ENCODE measurements at places on chromosomes 2 and 18.

GRCh38 chr2:2146969-2147900 is 183.8 kb downstream of the MYT1L start:
- DNase-seq: no peak

- DNase-seq: no peak
These were observed 1.2 kb downstream of the CDH20 start for GRCh38 chr18:61334491-61334850.

GRCh38 chr2:168719446-168719845 is 83.0 kb upstream of the NOSTRIN start:
- no peak for DNase-seq

GRCh38 chr18:35247412-35248249 is 6.8 kb downstream of the ZNF397 start:
- no peak for DNase-seq

DNA sequence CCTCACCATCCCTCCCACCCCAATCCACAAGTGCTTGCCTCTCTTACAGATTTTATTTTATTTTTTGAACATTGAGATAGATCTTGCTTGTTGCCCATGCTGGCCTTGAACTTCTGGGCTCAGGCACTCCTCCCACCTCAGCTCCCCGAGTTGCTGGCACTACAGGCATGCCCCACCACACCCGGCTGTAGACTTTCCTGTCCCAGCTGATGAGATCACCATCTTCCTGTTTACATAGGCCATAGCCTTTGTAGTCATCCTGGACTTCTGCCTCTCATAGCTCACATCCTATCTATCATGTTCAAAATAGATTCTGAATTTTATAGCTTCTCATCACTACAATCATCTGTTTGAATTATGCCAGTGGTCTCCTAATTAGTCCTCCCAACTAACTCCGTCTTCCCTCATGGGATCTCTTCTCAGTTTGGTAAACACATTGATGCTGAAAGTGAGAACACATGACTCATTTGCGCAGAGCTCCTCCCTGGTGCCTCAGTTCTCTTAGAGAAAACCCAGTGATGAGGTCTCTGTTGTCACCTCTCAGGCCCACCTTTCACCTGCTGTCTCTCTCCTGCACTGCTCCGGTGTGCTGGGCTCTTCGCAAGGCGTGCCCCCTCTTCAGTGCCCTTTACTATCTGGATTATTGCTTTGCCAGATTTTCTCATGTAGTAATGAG is 243.0 kb downstream of the ZNF407 start:
- DNase-seq: no peak

DNA sequence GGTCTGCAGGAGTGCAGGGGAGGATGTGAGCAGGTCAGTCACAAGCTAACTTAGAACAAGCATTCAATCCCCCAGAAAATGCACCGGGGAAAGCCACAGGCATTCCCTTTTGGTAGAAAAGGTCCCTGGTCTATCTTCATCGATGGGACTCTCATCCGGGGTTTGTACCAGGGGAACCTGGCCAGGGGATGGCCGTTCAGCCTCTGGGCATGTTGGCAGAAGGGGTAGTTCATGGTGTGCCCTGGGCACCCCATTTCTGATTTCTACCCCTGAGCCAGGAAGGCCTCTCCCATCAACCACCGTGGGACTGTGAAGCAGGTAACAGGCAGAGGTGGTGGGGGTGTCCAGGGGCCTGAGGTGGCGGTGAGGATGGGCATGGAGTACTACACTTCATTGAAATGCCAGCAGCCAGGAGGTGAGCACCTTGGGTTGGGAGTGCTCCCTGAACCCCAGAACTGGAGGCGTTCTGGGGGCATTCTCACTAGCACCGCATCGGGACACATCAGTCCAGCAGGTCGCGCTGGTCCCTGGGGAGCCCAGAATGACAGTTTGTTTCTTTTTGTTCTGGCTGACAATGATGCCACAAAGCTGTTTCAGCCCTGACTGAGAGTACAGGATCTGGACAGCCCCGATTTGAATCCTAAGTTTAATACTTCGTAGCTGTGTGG is 172.3 kb downstream of the SMAD7 start:
- no peak for DNase-seq

DNA sequence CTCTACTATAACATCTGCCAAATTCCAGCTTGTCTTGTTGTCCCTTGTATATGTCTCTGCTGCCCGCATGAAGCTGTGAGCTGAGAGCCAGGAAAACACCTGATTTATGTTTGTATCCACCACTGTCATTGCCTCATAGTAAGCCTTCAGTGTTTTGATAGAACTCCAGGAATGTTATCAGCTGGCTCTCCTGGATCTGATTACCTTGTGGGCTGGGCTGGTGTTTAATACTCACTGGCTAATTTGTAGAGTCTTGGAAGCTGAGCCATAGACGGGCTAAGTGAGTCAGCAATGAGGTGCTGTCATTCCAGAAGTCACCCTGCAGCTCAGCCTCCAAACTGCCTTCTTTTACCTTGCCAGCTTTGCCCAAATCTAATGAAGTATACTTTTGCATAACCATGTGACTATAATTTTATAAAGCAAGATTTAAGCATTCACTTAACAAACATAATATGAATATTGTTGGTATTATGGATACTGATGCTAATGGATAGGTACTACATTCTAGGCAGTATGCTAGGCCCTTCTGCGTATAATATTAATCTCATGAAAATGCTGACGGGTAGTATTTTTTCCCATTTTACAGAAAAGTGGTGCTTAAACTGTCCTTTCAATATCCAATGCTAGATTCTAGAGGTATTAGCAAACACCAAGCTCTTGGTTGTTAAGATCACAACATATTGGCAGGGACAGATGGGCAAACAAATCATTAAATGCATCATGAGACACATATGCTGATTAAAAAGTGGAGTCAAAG is 62.7 kb upstream of the GATA6 start:
- DNase-seq: no peak

DNA sequence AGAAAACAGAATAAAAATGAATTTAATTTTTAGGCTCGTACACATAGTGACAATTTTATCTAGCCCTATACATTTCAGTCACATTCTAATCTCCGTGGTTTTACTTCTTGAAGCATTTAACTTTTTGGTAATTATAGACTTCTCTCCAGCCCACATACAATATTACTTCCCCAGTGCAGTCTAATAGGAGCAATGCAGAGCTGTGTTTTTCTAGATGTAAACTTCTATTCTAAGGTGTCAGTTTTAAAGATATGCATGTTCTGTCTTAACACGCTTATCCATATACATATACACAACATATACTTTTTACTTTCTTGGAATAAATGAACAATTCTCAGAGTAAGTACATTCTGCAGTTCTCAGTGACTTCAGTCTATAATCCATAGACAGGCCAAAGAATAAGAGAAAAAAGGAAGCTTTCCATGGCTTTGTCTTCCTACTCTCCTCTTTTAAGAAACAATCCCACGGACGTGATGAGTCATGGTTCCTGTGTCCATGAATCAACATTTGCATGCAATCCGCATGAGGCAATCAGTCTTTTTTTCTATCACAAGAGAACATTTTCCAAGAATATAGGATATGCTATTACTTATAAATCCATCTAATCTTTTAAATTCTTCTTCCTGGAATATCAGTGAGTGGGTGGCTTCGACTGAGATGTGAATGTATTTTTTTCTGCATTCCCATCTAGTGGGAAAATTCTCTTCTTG is 42.8 kb downstream of the CCDC102B start:
- no peak for DNase-seq

- peak; percentile 31 for DNase-seq
These were observed 852 bp downstream of the POLI start for GRCh38 chr18:54269893-54270844.

- DNase-seq: no peak
These were observed 131.7 kb downstream of the GCA start for GRCh38 chr2:162475661-162476060.

DNA sequence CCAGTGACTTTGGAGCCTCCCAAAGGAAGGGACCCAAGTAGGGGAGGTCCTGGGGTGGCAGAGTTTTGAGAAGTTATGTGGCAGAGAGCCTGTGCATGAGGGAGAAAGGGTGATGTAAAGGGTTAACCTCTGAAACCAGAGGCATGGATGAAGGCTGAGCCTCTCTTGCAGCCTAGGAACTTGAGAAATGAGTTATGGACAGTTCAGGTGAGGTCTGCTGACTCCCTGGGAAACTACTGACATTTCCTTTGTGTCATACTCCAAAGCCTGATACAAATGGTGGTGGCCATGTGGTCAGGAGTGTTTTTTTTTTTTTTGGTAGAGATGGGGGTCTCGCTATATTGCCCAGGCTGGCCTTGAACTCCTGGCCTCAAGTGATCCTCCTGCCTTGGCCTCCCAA is 12.4 kb upstream of the GNLY start:
- DNase-seq: no peak

DNA sequence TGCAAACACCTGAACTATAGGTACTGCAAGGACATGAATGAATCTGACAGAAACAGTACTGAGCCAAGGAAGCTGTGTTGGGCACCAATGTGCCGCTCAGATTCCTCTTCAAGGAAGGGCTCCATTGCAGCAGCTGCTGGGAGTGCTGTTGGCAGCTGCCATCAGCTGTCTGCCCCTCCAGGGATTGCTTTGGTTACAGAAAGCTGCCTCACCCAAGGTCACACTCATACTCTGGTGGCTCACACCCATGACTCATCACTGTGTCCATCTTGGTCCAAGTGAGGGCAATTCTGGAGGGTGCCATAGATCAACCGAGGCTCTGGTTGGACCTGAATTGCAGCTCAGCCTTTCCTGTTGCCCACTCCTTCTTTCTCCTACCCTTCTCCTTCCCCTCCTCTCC is 24.4 kb upstream of the TRPM8 start:
- DNase-seq: no peak

- no peak for DNase-seq
These were observed 17.5 kb downstream of the RAB27B start for GRCh38 chr18:54845787-54846186.

GRCh38 chr2:43021791-43022509 is 204.5 kb downstream of the ZFP36L2 start:
- DNase-seq: no peak

DNA sequence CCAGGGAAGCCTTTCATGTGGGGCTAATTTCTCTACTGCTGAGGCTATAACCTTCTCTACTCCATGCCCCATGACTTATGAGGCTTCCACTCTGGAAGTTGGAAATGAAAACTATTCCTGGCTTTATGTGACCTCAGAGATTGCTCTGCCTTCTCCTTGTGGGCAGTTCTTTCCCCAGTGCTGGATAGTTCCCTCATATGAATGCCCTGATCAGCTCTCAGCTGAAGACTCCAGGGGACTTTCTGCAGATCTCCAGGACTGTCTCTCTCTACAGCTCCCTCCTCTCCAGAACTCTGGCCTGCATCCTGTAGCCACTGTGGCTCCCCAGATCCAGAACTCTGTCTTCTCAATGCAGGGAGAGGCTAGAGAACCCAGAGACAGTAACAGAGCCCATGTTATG is 235.1 kb downstream of the SEPTIN10 start:
- DNase-seq: no peak

DNA sequence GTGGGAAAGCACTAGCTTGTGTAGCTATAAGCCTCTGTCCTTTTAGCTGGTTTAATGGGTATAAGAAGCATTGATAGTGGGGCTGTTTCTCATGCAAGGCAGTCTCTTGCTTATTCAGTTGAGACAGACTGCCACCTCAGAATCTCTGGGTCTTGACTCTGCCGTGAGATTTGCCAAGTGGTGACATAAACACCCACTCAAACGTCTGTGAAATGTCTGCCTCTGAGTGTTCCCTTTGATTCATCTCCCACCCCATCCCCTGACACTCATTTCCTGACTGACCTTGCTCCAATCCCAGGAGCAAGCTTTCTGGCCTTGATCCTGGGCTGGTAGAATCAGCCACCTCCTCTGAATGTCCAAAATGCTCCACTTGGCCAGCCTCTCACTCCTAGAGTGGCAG is 141.9 kb upstream of the RBMS1 start:
- DNase-seq: no peak

GRCh38 chr2:170503563-170503962 is 211.6 kb upstream of the SP5 start:
- DNase-seq: no peak

- DNase-seq: no peak
These were observed 3.5 kb downstream of the OSBPL6 start for GRCh38 chr2:178197791-178198190.

DNA sequence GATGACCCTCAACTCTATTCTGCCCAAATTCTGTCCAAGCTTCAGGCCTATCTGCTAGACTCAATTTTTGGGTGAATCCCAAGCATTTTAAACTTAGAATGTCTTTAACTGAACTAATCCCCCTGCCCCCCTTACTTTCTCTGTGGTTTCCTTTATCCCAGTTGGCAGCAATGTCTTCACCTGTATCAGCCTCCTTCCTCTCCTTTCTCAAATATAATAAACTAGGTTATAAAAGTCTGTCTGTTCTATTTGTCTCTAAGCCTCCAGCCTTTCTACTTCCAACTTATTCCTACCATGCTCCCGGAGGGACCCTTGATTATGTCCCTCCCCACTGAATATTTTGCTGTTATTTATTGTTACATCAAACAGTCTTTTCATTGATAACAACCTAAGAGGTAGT is 375.5 kb upstream of the TRIB2 start:
- no peak for DNase-seq

GRCh38 chr18:8106603-8107002 is 502.6 kb upstream of the RAB12 start:
- DNase-seq: no peak

DNA sequence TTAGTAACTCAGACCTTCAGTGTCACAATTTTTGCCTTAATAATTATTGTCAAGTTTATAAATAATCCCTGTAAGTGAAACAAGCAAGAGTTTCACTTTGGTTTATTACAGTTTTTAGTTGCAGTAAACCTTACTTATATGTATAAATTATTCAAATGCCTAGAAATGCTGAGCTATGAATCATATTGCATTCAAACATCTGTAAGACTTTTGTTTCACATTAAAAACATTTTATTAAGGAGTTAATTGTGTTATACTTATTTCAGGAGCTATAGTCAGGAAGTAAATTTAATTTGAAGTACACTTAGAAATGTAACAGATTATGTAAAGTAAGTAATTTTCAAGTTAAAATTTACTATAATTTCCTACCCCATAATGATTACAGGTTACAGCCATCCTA is 3.9 kb upstream of the ETAA1 start:
- no peak for DNase-seq

DNA sequence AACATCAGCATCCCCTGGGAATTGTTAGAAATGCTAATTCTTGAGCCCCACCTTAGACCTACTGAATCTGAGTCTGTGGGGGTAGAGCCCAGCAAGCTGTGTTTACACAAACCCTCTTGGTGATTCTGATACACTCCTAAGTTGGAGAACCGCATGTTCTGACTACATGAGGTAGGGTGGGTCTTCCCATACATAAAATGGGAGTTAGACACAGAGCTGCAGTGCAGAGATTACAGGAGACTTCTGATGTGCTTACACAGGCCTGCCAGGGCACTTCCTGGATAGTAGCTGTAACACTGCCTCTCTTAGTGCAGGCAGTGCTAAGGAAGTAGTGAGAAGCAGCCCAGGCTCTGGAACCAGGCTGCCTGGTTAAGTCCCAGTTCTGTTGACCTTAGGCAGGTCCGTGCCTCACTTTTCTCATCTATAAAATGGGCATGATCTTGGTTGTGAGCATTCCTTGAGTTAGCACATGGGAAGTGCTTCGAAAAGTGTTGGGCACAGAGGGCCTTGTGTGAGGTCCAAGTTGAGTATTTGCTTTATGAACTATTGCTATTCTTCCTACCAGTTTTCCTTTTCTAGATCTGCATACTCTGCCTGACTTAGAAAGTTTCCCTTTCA is 67.3 kb downstream of the GLI2 start:
- DNase-seq: peak; percentile 6
